ENCODE measurements at places on chromosomes 4 and X.

GRCh38 chr4:114286262-114286810, 306.9 kb upstream of the ARSJ start:
- no peak for DNase-seq

GRCh38 chr4:182238355-182238931, 4.8 kb upstream of the TENM3 start:
- no peak for DNase-seq

DNA sequence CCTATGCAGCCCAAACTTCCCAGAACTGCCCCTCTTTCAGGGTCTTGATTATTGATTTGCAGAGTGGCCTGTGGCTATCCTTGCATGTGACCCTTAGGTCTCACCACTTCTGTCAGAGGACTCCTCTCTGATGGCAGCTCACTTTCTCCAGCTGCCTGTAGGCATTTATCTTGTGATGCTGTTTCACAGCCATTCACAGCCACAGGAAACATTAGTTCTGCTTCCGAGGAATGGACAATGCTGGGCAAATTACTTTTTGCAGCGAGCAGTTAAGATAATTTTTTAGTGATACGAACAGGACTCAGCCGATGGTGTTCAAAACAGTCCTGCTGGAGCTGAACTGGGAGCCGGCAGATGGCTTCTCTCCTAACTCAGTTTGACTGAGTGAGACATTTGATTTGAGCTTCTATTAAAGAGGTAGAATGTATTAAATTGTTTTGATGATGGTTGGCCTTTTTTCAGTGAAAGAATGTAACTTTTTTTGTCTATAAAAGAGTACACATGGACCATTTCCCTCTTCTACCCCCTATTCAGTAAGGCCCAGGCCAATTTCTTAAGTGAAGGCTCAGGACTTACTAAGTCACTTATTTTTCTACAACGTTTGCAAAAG, 58.4 kb upstream of the TMEM150C start:
- no peak for DNase-seq

DNA sequence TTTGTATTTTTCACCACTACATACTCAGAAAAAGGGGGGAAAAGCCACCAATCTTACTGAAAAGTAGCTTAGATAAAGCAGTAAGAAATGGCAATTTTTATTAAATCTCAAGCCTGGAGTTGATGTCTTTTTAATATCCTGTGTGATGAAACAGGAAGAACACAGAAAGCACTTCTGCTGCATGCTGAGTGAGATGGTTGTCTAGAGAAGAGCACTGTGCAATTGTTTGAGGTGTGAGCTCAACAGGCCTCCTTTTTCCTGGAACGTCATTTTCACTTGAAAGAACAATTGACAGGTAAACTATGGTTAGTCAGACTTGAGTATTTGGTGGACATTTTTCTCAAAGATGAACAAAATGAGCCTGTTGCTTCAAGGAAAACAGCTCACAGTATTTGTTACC, 73.9 kb downstream of the RTL5 start:
- DNase-seq, result no peak

- DNase-seq, result no peak
Measured at GRCh38 chr4:31290836-31291235, 570.7 kb downstream of the PCDH7 start.

- no peak for DNase-seq
Measured at GRCh38 chrX:155065035-155065734, 5.8 kb downstream of the CMC4 start.

DNA sequence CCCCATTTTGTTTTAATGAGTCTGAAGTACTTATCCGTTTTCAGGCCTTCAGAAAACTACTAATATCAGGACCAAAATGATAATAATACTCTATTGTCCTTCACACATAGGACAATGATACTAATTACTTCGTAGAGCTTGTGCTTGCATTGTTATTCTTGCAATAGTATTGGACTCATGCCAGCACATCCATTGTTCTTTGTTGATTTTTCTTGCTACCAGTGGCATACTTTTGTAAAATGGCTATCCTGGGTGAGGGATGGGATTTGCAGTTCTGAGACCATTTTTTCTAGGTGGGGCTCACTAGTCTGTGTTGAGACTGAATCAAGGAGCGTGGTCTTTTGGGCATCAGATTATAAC, 195.3 kb downstream of the MAML3 start:
- no peak for DNase-seq

- DNase-seq, result peak; percentile 28
Measured at GRCh38 chrX:101658661-101659491, 774 bp downstream of the ARMCX2 start.

GRCh38 chrX:30156009-30156408, 59.4 kb upstream of the MAGEB2 start:
- DNase-seq, result no peak

DNA sequence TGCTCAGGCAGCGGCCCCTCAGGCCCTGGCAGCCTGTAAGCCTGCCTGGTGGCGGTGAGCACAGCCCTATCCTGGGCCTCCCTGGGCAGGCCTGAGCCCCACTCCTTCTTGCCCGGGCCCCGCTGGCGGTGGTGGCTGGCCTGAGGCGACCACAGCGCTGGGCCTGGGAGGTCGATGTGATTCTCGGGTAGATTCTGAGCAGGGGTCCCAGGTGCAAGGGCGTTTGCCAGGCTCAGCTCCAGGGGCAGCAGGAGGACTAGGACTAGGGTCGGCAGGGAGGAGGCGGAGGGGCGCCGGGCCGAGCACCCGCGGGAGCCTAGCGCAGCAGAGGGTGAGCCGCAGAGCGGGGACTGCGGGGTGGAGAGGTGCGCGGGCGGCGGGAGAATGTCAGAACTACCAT, 17.0 kb downstream of the FAM9A start:
- no peak for DNase-seq

DNA sequence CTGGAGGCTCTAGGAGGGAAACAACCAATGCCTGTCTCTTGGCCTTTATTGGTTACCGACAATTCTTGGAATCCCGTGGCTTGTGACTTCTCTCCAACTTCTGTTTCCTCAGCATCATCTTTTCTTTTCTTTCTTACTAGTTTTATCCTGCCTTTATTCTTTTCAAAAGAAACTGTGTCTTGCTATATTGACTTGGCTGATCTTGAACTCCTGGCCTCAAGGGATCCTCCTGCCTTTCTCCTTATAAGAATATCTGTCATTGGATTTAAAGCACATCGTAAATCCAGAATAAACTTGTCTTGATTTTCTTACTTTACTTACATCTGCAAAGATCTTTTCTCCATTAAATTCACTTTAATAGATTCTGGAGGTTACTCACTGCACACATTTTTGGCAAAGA, 49.9 kb upstream of the UGT2B10 start:
- no peak for DNase-seq

DNA sequence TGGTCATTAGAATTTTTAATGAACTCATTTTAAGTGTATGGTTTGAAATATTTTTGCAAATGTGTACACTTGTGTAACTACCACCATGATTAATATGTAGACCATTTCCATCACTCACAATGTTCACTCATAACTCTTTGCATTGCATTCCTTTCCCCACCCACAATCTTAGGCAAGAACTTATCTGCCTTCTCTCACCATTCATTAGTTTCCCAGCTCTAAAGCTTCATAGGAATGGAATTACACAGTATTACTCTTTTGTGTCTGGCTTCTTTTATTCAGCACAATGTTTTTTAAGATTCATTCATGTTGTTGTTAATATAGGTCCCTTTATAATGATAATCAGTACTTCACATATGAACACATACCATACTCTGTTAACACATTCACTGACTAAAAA, 106.1 kb downstream of the ARAP2 start:
- DNase-seq, result no peak

DNA sequence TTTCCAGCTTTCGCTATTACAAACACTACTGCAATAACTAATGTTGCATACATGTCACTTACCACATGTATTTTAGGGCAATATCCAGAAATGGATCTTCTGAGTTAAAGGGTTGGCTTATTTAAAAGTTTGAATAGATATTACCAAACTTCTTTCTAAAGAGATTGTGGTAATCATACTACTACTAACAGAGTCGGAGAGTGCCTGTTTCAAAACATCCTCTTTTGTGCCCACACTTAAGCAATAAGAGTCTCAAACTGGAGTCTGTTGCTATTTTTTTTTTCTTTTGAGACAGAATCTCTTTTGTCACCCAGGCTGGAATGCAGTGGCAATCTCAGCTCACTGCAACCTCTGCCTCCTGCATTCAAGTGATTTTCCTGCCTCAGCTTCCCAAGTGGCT, 35.8 kb downstream of the FGFBP1 start:
- DNase-seq, result no peak

DNA sequence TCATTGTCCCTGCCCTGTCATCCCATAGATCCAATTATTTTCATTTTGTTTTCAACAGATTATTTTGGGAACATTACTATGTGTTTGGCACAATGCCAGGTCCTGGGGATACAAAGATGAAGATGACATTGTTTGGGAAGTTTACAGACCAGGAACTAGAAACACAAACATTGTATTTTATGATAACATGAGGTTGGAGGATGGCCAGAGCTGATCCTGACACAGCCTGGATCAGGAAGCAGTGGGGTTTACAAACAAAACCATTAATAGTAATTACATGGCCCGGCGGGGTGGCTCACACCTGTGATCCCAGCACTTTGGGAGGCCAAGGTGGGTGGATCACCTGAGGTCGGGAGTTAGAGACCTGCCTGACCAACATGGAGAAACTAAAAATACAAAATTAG, 29.9 kb downstream of the CLRN2 start:
- DNase-seq, result no peak

DNA sequence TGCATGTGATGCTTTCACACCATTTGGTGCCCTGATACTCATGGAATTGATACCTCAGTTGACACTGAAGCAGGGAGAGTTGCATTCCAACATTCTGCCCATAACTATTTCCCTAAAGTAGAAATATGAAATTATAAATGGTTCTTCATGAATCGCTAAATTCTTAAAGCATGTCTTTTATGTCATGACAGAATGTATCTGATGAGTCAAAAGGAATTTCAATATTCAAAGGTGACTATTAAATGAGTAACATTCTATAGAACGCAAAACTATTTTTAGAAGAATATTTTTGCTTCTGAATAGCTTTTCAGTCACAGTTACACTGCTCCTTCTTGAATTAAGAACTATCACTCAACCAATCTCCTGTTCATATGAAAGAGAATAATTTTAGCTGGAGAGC, 152.8 kb downstream of the ADGRA3 start:
- DNase-seq, result no peak

GRCh38 chr4:173325007-173325736, 9.0 kb downstream of the HMGB2 start:
- no peak for DNase-seq

- DNase-seq, result no peak
Measured at GRCh38 chrX:15911734-15912550, 57.3 kb upstream of the AP1S2 start.

- DNase-seq, result no peak
Measured at GRCh38 chr4:180784940-180785339, 1458.3 kb upstream of the TENM3 start.

- DNase-seq, result no peak
Measured at GRCh38 chr4:178448372-178449035, 1006.3 kb upstream of the AGA start.

- DNase-seq, result no peak
Measured at GRCh38 chrX:24920769-24921168, 95.0 kb downstream of the ARX start.

- DNase-seq, result no peak
Measured at GRCh38 chrX:18931972-18932371, 51.9 kb downstream of the PHKA2 start.

- DNase-seq, result no peak
Measured at GRCh38 chr4:77922158-77923094, 59.8 kb downstream of the MRPL1 start.

DNA sequence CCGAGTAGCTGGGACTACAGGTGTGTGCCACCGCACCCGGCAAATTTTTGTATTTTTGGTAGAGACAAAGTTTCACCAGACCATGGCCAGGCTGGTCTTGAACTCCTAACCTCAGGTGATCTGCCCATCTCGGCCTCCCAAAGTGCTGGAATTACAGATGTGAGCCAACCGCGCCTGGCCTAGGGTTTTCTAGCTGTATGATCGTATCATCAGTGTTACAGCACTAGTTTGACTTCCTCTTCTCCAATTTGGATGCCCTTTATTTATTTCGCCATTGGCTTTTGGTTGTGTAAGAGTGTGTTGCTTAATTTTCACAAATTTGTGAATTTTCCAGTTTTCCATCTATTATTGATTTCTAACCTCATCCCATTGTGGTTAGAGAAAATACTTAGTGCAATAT, 5.2 kb downstream of the TKTL1 start:
- DNase-seq, result no peak

DNA sequence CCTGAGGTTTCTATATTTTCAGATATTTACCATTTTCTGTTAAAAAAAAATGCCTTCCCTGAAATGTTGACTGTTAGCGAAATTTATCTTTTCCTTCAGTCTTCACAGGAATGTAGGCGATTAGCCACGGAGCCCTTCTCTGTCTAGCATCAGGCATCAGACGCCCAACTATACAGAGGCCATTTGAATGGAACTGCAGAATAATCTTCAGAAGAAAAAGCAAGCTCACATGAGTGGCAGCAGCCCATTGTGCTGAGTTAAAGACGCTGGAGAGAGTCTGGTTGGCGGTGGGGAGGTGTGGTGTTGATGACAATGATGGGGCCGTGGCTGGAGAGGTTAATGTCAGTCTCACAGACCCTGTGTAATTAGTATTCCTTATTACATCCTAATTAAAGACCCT, 196.8 kb upstream of the LEF1 start:
- no peak for DNase-seq

GRCh38 chr4:88605736-88606135, 13.5 kb downstream of the HERC3 start:
- no peak for DNase-seq

- no peak for DNase-seq
Measured at GRCh38 chrX:7164174-7164573, 16.2 kb upstream of the PUDP start.

- DNase-seq, result no peak
Measured at GRCh38 chr4:142551517-142552305, 294.4 kb downstream of the INPP4B start.

- no peak for DNase-seq
Measured at GRCh38 chrX:20029728-20030127, 38.9 kb upstream of the BCLAF3 start.

- DNase-seq, result no peak
Measured at GRCh38 chrX:14712096-14712495, 160.8 kb downstream of the FANCB start.

Data from stimulated activated CD4-positive, alpha-beta T cell treated with anti-CD3 and anti-CD28 coated beads, TNF-alpha, amount 100 ng/mL, for 4 hours (primary cell).